Fibroblast of skin of left biceps (primary cell): ENCODE measurements at places on chromosomes 3 and 15.

DNA sequence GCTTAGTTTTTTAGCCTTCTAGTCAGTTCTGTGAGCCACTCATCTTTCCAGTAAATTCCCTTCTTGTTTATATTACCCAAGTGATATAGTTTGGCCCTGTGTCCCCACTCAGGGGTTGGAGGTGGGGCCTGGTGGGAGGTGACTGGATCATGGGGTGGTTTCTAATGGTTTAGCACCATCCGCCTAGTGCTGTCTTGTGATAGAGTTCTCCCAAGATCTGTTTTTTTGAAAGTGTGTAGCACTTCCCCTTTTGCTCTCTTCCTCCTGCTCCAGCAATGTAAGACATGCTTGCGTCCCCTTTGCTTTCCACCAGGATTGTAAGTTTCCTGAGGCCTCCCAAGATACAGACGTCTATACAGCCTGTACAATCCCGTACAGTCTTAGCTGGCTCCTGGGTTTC is 53.7 kb upstream of the INO80 start:
- DNase-seq, result no peak

GRCh38 chr3:183151086-183151485 is 11.4 kb downstream of the LAMP3 start:
- DNase-seq, result no peak

DNA sequence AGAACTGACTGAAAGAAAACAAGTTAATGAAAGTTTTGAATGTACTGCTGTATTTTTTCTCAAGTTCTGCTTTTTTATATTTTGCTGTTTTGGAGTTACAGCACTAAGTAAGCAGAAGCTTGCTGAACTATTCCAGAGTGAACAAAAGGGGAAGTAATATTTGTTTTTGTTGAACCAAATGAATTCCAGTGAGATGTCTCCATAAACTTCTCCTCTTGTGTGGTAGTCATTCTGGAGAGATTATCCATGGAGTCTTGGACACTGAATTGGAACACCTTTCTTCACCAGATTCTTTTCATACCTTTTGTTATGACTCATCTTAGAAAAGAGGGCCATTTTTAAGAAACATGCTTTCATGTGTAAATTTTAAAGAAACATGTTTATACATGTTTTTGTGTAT is 8.8 kb downstream of the ANKUB1 start:
- peak; percentile 62 for DNase-seq

- no peak for DNase-seq
These were observed 23.6 kb downstream of the ZSCAN2 start for GRCh38 chr15:84624359-84624758.

DNA sequence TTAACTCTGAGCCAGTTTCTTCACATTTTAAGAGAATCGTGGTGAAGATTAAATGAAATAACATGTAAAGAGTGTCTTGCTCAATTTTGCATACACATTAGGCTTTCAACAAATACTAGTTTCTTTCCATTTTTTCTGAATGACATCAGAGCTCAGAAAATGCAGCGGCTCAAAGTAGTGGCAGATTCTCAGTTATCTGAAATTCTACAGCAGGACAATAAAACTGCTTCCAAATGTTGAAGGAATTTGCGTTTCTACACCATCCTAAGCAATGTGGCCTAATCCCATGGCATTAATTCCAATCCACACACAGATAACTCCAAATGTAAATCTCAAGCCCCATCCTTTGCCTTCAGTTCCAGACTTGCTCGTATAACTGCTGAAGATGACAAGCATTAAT is 115.8 kb downstream of the PLCH1 start:
- peak; percentile 13 for DNase-seq

GRCh38 chr3:105166893-105167292 is 199.8 kb upstream of the ALCAM start:
- peak; percentile 4 for DNase-seq

GRCh38 chr3:29420106-29420505 is 139.2 kb downstream of the RBMS3 start:
- no peak for DNase-seq

GRCh38 chr3:173399044-173399443 is 1.5 kb downstream of the NLGN1 start:
- no peak for DNase-seq

- DNase-seq, result no peak
These were observed 888.0 kb downstream of the NTRK3 start for GRCh38 chr15:87368511-87368910.

GRCh38 chr3:71389911-71390573 is 193.5 kb downstream of the FOXP1 start:
- DNase-seq, result no peak

DNA sequence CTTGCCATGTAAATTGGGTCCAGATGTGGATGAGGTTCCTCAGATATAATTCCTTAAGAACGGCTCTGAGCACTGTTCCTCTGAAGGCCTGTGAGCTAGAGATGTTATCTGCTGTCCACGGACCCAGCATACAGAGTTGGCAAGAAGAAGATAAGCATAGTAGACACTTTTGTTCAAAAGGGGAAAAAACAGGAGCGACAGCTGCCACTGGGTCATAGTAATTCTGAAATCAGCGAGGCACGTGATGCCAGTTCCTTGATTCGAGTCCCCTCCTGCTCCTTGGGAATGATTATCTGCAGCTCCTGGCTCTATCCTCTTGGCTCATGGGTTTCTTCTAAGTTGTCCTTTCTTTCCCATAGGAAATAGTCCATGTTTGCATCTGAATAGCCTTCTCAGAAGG is 2.5 kb upstream of the RAB7A start:
- DNase-seq, result no peak

- no peak for DNase-seq
These were observed 22.5 kb upstream of the TSC22D2 start for GRCh38 chr3:150385296-150386242.

DNA sequence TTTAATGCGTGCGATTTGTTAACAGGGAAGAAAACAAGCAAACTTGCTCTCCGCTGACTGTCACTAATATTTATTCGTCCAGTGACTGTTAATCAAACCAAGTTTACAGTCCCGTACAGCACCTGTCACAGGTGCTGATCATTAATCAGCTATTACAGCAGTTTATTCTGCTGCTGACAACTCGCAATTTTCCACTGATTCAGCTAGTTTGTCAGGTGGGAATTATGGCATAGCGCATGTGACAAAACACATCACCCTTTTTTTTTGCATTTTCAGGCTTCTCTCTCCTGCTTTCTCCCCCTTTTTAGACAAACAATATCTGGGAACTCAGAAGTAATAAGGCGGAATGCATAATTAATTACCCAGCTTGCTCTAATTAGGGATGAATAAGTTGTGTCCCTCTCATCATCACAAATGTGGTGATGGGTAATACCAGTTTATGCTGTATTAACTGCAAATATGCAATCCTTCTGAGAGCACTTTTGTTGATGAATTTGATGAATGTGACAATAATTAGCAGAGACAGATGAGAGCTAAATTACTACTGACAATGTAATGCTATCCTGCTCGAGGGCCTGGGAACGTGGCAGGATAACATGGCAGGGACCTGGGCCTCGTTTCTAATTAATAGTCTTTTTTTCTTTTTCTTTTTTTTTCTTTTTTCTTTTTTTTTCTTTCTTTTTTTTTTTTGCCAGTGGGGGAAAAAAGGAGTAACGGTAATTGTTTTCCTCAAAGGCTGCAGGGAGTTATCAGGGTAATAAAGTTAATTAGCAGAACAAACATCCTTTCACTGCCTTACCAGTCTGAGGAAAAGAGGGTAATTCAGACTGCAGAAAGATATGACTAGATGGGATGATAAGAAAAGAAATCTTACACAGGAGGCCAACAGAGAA is 150.3 kb upstream of the SOX2 start:
- no peak for DNase-seq

DNA sequence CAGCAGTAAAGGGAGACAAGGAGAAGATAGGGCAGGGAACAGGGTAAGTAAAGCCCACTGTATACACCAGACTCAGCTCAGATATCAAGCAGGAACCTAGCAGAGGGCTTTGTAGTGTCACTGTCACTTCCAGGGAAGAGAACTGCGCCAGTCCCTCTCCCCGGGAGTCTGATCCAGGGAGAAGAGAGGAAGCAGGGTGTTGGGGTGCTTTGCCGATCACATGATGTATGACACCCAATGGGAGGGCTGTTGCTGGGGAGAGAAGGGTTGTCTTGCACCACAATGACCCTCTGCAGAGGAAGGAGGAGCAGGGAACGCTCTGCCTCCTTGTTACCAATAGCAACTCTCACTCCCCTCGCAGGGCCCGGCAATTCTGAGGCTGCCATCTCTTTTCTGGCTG is 147.2 kb upstream of the SLC2A2 start:
- no peak for DNase-seq

DNA sequence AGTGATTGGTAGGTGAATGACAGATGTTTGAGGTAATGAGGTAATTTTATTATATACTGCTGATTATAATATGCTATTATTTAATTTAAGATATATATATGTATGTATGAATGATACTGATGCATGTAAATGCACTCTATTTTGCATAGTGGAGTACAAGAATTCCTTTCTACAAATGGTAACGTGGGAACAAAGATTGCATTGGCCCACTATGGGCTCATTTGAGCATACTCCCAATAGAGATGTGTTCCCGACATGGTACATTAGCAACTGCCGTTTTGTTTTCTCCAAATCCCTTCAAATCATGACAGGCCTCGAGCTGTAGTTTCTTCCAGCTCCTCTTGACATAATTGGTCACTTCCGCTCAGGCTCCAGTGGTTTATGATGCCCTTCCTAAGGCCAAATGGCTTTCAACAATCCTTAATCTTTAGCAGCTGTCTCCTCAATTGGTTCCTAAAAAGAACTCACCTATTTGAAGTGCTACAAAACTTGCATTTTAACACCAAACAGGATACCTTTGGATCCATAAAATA is 266.1 kb downstream of the ADAMTSL3 start:
- no peak for DNase-seq

- no peak for DNase-seq
These were observed 56.1 kb upstream of the KIF23 start for GRCh38 chr15:69357773-69358771.

DNA sequence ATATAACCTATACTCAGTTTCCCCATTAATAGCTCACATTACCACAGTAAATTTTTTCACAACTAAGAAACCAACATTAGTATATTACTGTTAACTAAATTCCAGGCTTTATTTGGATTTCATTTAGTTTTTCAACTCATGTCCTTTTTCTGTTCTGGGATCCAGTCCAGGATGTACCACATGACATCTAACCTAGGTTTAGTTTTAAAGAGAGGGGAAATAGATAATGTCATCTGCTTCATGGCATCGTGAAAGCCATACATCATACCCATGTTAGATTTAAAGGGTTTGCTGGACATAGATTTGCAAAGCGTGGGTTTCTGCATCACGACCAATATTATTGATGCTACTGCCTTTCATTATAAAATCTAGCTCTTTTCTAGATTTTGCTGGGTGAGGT is 33.2 kb upstream of the RPP14 start:
- no peak for DNase-seq

DNA sequence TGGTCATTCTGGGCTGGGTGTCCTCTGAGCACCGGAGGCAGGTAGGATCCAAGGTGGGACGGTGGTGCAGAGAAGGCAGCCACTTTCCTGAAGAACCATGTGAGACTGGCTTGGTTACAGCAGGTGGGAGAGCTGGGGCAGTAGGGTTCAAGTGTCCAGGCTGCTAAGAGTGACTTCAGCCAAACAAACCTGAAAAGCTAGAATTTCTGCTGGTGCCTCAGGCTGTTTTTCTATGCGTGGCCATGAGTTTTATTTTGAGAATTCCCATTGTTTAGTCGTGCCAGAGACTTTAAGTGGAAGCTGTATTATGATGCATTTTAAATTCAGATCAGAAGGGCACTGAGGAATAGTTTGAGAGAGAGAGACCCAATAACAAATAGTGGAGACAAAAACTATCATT is 20.1 kb downstream of the USP13 start:
- DNase-seq, result no peak

GRCh38 chr3:20853890-20854289 is 667.9 kb upstream of the SGO1 start:
- DNase-seq, result no peak

GRCh38 chr3:123385981-123386380 is 62.9 kb downstream of the ADCY5 start:
- DNase-seq, result no peak

DNA sequence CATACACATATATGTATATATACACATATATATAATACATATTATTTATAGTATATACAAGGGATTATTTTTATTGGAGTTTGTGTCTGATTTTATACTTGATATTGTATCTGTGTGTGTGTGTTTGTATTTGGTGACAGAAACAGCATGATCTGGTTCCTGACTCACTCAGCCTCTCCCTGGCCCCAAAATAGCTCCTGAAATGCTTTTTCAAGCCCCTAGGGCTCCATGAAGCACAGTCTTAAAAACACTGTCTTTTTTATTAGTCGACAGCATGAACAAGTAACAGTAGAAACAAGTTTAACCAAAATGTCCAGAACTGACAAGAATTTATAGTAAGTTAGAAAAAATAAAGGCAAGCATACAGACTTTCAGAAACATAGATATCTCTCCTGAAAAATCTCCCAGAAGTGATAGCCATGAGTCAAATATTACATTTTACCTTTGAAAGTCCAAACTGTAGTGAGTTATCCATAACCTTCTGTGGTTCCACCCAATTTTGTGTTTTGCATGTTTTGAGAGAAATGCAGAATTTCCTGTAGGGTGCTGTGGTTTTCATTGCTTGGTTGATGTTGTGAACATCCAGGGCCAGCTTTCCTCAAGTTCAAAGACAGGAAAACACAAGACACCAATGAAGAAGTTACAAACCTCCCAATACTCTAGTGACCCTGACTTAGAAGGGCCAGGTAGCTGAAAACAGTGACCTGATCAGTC is 98.5 kb upstream of the CCDC80 start:
- no peak for DNase-seq

DNA sequence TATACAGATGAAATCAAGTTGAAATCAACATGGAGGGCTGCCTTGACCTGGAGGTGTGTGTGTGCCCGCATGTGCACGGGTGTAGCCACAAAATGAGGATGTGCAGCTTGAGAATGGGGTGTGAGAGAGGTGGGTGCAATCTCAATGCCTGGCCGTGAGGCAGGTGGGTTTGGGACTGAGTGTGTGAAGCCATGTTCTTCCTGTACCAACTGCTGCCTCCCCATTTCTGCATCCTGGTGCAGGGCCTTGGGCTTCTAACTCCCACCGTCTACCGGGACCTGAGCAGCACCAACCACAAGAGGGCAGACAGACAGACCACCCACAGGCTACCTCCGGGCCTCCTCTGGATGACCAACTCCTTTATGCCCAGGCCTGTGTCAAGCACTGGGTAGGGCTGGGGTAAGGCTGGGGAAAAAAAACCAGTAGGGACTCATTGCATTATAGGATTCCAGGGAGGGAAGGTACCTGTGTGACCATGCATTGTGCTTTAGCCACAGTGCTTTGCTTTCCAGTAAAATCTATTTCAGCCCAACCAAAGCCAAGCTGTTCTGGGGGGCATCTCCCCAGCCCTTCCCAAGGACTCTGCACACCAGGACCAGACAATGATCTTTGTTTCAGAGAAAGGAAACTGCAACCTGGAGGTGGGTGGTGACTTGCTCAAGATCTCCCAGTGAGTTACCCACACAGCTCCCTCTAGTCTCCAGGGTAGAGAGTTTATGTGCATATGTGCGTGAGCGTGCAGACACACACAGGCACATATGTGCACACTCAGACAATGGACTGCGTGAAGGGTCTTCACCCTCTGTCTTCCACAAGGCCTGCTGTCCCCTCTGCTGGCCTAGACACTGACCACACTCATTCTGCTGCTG is 162.2 kb upstream of the TLE3 start:
- no peak for DNase-seq
